Right cardiac atrium (tissue), 5 donors: ENCODE measurements at places on chromosomes 11 and 22.

DNA sequence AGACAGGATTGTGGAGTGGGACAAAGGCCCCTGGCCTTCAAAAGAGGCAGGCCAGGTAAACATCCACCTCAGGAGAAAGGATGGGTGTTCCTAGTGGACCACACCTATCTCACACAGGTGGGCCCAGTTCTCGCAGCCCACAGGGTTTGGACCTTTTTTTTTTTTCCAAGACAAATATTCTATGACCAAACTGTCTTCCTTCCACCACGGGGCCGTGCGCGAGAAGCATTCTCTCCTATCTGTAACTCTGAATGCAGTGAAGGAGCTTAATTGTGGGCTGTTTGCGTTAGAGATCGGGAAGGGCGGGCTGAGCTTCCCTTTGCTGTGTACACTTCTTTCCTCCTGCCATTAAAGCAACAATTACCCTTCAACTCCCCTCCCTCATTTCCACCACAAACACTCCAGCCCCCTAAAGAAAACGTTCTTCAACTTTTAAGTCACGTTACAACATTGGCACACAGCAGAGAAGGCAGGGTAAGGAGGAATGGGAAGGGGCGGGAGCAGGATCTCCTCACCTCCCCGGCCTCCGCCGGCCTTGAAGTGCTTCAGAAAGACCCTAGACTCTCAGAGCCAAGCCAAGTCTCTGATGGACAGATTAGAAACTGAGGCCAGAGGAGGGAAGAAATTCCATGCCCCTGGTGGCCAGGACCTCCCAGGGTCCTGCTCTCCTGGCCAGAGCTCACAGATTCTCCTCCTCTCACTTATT, 238.4 kb downstream of the BUD13 start:
- no peak for DNase-seq

DNA sequence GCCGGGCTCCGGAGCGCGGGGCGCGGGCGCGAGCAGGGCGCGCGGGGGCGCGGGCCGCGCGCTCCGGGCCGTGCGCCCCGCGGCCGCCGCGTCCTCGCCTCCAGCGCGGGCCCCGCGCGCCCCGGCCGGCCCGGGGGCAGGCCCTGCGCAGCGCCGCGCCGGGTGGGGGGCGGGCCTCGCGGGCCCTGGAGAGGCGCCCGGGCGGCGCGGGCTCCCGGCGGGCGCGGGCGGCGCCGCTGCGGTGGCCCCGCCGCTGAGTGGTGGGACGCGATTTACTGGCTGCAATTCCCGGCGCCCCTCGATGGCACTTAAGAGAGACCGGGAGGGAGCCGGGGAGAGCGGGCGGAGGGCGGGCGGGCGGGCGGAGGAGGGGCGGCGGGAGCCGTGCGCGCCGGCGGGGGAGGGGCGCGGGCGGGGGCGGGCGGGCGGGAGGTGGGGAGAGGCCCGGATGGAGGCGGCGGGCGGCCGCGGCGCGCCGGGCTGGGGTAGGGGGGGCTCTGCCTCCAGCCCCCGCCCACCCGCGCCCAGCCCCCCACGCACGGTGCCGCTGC, 73.2 kb upstream of the TCF20 start:
- DNase-seq = no peak

- no peak for DNase-seq
Observed at GRCh38 chr11:84012171-84012826, 726.1 kb upstream of the CCDC90B start.

- DNase-seq = peak; percentile 37
Observed at GRCh38 chr22:44682556-44683168, 19.3 kb upstream of the PRR5 start.

- DNase-seq = no peak
Observed at GRCh38 chr22:35229865-35230264, 27.4 kb upstream of the HMGXB4 start.

- DNase-seq = no peak
Observed at GRCh38 chr22:33404723-33405122, 346.5 kb upstream of the SYN3 start.

- no peak for DNase-seq
Observed at GRCh38 chr11:21963013-21963412, 229.9 kb upstream of the ANO5 start.

- no peak for DNase-seq
Observed at GRCh38 chr11:104967534-104968354, 630 bp downstream of the CASP4 start.

GRCh38 chr11:57646799-57647303, 2.9 kb downstream of the YPEL4 start:
- no peak for DNase-seq

DNA sequence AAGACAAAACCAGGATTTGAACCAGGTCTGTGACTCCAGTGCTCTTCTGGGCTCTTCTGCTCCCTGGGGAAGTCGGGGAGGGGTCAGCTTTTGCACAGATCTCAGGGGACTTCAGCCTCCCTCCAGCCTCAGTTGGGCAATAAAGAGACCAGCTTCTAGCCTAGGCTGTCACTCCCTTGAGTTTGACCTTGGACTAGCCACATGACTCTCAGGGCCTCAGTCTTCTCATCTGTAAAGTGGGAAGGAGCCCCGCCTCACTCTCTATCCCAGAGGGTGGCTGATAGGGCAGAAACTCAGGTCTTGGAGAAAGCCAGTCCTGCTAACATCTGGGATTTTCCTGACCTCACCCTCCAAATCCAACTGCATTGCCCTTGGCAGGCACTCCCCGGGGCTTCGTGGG, 38.7 kb downstream of the ELFN2 start:
- DNase-seq = no peak

DNA sequence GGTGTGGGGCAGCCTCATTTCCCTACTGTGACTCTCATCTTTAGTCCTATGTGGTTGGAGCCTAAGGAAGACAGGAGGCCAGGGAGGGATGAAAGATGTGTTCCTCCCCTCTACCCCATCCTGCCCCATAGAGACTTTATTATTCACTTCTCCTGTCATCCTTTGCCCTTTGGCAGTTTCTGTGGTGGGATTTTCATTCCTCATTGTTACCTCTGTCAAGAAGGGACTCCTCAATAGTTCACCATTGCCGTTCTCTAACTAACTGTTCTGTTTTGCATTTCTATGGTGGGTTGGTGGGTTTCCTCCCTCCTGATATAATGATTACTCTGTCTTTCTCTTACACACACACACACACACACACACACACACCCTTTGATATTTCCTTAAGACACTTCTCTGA, 202.3 kb downstream of the DSCAML1 start:
- DNase-seq = no peak

DNA sequence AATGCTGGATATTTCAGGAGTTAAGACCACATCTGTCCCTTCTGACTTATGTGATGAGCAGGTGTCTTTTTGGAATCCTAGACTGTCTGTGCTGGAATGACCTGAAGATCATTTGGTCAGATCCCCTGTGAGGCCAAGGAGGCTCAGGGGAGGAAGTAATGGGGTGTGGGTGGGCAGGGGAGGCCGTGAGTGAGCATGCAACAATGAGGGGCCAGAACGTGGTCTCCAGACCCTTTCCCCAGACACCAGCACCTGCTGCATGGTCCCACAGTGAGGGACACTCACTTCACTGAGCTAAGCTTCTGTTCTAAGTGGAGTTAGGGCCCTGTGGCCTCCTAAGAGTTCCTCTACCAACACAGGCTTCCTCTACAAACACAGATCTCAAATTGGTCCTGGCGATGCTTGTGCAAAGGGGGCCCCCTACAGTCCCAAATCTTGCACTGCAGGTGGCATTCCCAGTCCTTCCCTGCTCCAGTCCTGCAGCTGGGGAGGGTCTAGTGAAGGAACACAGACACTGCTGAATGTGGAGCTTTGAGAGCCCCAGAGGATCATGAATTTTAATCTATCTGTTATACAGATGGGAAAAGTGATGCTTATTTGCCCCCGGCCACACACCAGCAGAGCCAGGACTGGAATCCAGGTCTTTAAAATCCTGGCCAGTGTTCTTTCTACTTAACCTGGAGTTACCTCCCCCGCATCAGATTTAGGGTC, 7.4 kb downstream of the USP2 start:
- DNase-seq = peak; percentile 60

- DNase-seq = peak; percentile 90
Observed at GRCh38 chr11:73335204-73335923, 27.3 kb downstream of the ARHGEF17 start.

- DNase-seq = no peak
Observed at GRCh38 chr11:70057080-70057479, 21.0 kb upstream of the ANO1 start.

- DNase-seq = no peak
Observed at GRCh38 chr22:31488346-31488883, 1.2 kb downstream of the EIF4ENIF1 start.

DNA sequence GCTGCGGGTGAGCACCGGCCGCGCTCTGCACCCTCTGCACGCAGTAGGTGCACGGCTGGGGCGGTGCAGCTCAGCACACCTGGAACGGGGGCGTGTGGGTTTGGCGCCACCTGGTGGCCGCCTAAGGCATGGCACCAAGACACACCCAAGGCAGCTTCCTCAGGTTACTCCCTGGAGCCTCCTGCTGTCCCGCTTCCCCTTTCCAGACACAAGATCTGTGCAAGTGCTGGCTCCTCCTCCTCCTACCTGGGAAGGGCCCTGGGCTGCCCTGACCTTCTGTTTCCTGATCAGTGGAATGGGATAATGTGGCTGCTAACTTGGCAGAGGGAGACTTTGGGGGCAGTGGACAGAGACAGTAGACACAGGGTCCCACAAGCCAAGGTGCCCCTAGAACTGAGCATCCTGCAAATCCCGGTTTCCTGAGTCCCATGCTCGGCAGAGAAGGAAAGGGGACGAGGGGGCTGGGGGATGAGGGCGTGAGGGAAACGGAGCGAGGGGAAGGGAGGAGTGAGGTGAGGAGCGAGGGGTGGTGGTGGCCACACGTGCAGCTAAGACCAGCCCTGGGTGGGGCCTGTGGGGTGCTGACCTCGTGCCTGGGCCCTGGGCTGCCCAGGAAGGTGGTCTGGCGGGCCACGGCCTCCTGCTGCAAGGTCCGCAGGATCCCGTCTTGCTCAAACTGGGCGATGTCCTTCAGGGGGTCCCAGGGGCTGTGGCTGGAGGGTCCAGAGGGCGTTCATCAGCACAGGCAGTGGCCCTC, 34.8 kb upstream of the CARS1 start:
- peak; percentile 82 for DNase-seq

DNA sequence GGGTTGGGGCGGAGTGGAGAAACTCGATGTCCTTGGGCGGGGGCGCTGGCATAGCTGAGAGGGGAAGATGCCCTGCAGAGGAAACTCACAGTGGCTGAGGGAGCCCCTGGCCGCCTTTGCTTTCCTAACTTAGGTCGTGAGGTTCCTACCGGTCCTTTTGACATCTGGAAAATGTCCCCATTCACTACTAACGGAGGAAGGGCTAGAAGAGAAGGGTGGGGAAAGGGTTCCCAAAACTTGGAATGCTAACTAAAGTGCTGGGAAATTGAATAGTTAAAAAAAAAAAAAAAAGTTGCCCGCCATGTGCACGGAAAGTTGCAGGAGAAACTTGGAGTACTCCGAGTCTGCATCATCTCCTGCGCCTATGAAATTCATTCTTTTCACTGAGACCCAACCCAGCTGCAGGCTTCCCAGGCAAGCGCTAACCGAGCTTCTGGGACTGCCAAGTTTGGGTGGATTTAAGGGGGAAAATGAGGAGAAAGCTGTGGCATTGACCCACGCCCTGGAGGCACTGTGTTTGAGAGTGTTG, 796 bp downstream of the TIMP3 start:
- DNase-seq = no peak

- no peak for DNase-seq
Observed at GRCh38 chr11:128628686-128629085, 41.3 kb upstream of the ETS1 start.

GRCh38 chr11:112355726-112356125, 95.1 kb upstream of the PLET1 start:
- peak; percentile 72 for DNase-seq

DNA sequence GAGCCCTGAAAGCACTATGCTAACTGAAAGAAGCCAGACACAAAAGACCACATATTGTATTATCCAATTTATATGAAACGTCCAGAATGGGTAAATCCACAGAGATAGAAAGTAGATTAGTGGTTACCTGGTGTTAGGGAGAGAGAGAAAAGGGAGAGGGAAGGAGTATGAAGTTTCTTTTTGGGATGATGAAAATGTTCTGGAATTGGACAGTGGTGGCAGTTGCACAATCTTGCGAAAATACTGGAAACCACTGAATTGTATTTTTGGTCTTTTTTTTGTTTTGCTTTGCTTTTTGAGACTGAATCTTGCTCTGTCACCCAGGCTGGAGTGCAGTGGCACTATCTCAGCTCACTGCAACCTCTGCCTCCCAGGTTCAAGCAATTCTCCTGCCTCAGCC, 63.5 kb downstream of the MRTFA start:
- DNase-seq = no peak

DNA sequence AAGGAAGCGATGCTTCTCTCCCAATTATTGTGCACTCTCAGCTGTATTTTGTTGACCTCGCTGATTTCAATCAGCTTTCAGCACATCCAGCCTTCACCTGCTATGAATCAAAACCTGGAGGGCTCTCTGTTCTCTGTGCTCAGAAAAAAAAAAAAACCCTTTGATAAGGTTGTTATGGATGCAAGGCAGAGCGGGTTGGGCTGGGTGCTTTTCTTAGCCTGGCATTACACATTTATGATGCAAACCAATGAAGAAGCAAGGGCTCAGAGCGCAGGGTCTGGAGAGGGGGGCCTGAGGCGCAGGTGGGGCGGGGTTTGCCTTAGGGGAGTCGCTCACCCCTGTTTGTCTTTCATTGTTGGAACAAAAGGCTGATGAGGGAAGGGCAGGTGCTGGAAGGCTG, 86.0 kb upstream of the CADM1 start:
- DNase-seq = no peak
